ENCODE measurements at places on chromosomes 7 and 10.

GRCh38 chr10:68604441-68604840 lies 44.3 kb downstream of the TET1 start:
- no peak for DNase-seq

- no peak for DNase-seq
These were observed 191.3 kb downstream of the PDE1C start for GRCh38 chr7:31878875-31879274.

- no peak for DNase-seq
These were observed 4.0 kb downstream of the BRAF start for GRCh38 chr7:140920745-140921144.

DNA sequence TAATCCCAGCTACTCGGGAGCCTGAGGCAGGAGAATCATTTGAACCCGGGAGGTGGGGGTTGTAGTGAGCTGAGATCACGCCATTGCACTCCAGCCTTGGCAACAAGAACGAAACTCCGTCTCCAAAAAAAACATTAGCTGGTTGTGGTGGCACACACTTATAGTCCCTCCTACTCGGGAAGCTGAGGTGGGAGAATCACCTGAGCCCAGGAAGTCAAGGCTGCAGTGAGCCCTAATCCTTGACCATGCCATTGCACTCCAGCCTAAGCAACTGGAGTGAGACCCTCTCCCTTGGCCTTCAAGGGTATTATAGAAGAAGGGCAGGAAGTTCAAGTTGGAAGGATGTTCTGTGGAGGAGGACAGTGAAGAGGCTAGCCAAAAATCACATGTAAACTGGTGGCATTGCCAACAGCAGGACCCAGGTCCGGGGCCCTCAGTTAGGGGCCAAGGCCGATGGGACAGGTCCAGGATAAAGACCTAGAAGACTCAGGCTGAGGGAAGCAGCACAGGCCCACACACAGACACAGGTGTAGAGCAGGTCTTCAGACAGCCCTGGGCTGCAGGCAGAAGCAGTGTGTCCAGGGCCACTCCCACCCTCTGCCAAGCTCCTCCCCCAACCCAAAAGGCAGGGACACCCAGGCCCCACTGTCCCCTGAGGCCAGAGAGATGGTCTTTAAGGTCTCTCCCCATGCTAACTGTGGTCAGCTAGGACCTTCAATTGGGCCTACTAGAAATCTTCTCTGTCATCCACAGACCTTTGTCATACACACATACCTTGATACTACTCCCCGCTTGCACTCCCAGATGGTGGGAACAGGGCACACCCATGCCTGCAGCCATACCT lies 8.4 kb upstream of the SAMD8 start:
- no peak for DNase-seq

GRCh38 chr7:148422030-148422429 lies 168.5 kb upstream of the C7orf33 start:
- DNase-seq: no peak

DNA sequence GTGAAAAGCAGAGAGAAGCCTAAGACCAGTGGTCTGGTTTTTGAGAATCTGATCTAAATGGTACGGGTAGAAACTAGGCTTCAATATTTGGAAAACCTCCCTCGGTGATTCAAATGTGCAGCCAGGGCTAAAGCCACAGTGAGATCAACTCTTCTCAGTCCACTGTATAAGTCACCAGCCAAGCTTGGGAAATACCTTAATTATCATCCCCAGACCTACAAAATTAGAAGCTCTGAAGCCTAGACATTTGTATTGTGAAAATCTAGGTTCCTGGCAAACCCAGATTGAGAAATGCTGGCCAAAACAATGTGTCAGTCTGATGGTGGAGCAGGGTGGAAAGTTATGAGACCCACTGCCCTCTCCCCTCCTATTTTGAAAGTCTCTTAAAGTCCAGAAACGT lies 131.7 kb downstream of the DGKI start:
- no peak for DNase-seq

- no peak for DNase-seq
These were observed 196.9 kb downstream of the ZNF716 start for GRCh38 chr7:57646901-57647246.

- no peak for DNase-seq
These were observed 32.0 kb downstream of the PTEN start for GRCh38 chr10:87895430-87895829.

GRCh38 chr7:122487131-122487530 lies 182.6 kb upstream of the FEZF1 start:
- no peak for DNase-seq

DNA sequence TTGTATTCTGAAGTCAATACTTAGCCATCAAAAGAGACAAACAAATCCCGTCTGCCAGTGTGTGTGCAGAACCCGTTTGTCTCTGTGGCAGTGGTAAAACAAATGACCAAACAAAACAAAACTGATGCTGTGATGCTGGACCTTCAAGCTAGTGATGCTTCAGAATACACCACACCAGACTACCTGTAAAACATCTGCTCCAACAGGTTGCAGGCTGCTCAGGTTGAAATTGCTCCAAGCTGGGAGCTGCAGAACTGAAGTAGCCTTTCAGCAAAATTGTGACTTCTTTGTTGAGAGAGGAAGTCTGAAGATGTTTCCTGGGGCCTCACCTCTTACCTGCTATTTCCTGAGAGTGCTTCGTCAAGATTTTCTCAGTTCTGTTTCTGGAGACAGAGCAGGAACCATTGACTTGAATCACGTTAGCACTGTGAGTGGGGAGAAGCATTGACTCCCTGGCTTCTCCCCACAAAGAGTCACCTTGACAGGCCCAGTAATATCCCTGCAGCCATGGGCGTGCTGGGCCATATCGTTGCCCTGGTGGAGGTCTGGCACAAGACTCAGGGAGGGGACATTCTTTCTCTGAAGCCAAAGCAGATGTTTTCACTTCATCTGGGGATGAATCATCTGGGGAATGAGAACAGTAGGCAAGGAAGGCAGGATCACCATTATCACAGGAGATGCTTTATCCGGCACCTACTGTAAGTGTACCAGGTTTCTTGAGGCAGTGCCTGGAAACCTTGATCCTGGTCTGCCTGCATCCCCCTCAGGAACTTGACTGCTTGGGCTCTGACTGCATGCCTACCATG lies 80.2 kb downstream of the RBM20 start:
- no peak for DNase-seq
